ENCODE measurements at places on chromosomes 6 and 20.
A peak's percentile ranks its signal among the peaks of the same experiment; 100 is the strongest.

GRCh38 chr20:57768519-57768918 is 58.7 kb upstream of the PMEPA1 start:
- no peak for DNase-seq

DNA sequence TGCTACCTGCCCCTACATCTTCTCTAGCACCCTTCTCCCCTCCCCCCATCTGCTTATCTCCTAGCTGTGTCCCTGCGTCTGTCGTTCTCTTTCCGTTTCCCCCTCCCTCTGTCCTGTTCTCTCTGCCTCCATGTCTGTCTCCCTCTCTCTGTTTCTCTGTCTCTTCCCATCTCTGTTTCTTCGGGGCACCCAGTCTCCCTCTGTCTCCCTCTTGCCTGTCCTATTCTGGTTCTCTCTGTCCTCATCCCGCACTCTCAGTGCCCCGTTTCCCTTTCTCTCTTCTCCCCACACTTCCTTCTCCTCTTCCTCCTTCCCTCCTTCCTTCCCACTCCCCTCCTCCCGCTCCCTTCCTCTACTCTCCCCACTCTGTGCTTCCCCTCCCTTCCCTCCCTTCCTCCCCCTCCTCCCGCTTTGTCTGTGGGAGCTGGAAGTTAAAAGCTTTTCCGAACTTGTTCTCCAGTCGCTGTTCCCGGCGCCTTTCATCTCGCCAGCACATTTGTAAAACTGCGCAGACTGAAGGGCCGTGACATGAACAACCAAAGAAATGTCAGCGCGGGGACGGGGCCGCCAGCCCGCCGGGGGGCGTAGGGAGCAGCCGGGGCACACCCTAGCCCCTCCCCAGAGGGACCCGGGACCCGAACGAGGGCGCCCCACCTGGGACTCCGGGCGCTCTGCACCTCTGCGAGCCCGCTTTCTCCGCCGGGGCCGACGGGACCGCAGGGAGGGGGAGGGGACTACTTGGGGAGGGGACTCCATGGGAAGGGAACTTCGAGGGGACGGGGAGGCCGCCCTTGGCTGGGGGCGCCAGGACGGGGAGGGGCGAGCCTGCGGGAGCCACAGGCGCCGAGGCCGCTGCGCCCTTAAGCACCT is 4.0 kb upstream of the CDH22 start:
- DNase-seq: no peak

DNA sequence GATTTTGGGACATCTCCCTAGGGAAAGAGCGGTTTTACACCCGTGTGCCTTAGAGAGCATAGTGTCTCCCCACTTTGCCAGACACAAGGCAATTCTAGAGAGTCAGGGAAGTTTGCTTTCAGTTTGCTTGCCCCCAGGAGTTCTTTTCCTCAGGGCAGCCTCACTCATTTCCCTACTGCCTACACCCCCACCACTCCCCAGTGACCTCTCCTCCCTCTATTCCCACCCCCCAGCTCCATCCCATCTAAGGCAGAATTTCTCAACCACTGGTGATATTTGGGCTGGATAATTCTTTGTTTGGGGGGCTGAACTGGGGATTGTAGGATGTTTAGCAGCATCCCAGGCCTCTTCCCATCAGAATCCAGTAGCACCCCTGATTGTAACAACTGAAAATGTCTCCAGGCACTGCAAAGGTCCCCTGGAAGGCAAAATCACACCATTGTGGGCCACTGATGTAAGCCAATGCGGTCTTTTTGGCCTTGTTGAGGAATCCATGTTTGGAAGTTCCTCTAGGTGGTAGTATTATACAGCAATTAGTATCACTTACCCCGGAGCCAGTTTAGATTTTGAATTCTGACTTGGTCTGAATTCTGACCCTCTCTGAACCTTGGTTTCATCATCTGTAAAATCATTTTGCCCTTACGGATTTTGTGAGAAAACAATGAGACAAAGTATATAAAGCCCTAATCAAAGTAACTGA is 1.3 kb downstream of the EPPIN start:
- DNase-seq: no peak

- DNase-seq: no peak
These were observed 33.1 kb upstream of the IRF4 start for GRCh38 chr6:358432-358831.

DNA sequence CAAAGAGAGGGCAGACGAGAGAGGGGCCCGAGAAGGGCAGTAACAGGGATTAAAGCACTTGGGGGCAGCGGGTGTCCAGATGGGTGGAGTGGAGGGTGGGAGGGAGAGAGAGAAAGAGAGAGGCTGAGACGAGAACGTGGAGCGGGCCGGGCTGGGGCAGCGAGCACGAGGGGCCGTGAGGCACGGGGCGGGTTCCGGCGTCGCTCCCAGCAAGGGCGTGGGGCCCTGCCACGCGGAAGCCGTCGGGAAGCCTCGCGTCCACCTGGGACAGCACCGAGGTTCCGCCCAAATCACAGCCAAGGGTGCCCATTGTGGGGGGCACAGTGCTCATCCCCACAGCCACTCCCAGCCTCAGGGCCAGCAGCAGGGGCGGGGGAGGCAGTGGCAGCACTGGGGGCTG is 49.8 kb downstream of the KCNQ2 start:
- DNase-seq: no peak

DNA sequence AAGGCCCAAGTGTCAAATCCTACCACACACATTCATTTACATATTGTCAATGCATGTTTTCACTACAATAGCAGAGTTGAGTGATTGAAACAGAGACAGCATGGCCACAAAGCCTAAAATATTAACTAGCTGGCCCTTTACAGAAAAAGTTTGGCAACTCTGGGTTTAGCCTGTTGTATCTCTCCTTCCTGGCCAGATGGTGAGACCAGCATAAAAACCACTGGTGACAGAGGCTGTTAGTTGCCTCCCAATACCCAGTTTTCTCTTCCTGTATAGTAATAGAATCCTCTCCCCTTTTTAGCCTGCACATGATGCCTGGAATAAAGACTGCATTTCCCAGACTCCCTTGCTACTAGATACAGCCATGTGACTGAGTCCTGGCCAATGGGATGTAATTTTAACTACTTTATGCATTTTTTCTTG is 100.0 kb upstream of the TAB2 start:
- no peak for DNase-seq

DNA sequence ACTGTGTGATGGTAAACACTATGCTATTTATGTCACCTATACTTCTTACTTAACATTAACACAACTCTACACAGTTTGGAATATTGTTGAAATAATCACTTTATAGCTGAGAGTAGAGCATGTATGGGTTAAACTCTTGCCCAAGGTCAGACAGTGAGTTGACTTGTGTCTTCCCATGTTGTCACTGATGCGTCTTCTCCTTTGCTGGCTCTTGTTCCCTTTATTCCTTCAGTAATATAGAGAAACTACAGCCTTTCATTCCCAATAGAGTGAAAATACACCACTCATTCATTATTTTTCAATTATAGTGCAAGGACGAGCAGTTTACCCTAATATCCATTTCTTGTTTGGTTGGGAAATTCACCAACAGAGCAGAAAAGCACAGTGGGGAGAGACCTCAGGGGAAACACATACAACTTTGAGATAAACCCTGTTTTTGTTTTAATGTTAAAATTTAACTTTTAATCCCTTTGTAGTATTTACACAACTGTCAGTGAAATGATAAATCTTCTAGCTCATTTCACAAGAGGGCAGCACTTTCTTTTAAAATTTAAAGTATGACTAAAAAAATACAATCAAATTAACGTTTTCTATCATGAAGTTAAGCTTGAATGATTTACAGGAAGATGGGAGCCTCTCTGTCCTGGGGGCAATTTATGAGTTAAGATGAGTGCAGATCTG is 363.0 kb downstream of the UTRN start:
- no peak for DNase-seq

DNA sequence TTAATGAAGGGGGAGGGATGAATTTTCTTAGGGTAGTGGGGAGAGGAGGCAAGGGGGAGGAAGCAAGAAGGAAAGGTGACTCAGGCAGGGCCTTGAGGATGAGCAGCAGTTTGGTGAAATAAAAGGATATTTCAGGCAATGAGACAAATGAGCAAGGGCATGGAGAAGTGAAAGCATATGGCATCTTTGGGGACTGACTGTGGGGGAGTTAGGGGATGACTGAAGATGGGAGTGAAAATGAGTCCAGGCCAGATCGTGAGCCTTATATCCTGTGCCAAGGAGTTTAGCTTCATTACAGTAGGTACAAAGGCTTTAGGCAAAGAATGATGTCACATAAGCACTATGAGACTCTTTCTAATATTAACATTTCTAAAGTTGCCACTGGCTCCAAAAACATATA is 51.9 kb downstream of the ILRUN start:
- no peak for DNase-seq

DNA sequence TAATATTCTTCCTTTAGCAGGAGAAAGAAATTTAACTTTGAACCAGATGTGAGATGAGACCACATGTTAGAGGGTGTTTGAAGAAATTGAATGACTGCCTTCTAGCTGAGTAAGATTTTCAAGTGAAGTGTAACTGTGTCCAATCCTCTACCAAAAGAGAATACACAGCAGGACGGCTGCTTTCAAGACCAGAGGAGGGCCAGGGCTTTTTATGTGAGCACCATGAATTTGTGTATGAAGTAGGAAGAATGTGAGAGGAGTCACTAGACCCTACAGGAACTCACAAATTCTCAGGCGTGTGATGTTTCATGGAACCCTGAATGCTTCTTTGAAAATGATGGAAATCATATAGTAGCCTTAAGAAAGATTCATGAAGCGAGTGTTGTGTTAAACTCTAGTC is 56.8 kb upstream of the SPACA1 start:
- no peak for DNase-seq

DNA sequence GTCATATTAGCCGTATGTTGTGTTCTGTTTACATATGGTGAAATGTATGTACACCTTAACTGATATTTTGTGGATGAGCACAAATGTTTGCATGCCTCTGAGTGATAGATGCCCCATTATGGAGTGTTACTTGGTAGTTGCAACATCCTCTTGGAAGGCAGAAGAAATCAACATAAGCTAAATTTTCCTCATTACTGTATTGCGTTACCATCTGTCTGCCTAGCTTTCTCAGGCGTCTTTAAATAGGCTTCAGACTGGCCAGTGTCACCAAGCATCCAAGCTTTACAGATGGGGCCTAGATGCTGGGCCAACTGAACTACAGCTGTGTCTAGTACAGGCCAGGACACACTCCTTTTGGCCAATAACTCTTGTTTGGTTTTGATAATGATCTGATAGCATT is 250.6 kb downstream of the SAMD5 start:
- no peak for DNase-seq

DNA sequence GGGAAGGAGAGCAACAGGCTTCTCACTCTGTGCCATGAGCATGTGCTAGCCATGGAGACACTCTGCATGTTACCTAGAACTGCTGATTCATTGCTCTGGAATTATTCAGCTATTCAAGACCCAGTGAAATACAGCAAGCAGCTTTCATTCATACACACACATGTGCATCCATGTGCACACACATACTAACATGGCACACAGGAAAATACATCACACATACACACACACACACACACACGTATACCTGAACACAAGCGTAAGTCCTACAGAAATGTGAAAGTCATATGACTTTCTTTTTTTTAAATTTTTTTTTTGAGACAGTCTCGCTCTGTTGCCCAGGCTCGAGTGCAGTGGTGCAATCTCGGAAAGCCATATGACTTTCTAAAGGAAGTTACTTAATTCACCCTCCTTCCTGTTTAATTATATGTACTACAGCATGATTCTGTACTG is 108.2 kb upstream of the NFATC2 start:
- no peak for DNase-seq

GRCh38 chr6:150887978-150888563 is 22.6 kb downstream of the MTHFD1L start:
- DNase-seq: no peak

GRCh38 chr6:151609146-151609902 is 115.5 kb downstream of the CCDC170 start:
- no peak for DNase-seq

DNA sequence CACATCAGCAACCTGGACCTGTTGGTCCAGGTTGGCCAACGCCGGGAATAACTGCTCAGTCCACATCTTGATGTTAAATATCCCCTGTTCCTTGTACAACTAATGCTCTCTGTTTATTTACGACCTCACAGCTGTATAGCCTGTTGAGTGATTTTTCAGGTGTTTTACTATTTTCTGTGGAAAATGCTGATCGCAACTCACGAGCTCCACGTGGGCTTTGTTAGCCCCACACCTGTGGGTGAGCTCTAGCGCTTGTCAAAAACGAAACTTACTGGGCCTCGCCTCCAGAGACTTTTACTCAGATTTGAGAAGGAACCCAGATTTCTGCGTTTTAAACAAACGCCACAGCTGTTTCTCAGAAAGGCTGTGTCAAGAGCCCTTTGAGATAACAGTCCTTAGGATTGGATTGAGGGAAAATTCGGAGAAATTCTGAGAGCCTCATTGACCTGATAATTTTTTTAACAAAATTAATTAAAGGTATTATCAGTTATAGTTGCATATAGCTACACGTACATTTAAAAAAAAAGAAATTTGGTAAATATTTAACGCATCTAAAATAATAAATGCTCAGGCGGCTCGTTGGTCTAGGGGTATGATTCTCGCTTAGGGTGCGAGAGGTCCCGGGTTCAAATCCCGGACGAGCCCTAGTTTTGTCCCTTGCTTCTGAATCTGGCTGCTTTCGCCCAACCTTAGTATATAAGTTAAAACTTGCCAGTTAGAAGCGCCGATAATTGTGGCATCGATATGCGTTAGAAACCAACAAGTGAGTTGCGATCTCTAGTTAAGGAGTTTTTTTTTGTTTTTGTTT is 16.7 kb downstream of the HMGN4 start:
- DNase-seq: peak; percentile 64

- DNase-seq: no peak
These were observed 21.2 kb upstream of the MAPK13 start for GRCh38 chr6:36109092-36109491.

DNA sequence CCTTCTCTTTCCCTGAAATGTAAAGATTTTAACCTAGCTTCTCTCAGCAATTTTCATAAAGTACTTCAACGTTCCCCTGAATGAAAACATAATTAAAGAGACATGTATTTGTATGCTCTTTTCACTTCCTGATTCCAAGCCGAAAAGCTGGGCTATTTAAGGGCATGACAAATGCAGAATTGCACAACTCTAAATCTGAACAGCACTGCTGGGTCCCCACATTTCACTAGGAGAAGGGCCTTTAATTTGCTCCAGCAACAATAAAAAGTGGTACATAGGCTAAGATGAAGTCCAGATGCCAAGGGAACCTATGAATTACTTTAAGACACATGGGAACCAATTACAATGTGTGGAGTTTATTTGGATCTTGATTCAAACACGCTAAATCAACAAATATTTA is 42.0 kb downstream of the IRAK1BP1 start:
- DNase-seq: no peak

DNA sequence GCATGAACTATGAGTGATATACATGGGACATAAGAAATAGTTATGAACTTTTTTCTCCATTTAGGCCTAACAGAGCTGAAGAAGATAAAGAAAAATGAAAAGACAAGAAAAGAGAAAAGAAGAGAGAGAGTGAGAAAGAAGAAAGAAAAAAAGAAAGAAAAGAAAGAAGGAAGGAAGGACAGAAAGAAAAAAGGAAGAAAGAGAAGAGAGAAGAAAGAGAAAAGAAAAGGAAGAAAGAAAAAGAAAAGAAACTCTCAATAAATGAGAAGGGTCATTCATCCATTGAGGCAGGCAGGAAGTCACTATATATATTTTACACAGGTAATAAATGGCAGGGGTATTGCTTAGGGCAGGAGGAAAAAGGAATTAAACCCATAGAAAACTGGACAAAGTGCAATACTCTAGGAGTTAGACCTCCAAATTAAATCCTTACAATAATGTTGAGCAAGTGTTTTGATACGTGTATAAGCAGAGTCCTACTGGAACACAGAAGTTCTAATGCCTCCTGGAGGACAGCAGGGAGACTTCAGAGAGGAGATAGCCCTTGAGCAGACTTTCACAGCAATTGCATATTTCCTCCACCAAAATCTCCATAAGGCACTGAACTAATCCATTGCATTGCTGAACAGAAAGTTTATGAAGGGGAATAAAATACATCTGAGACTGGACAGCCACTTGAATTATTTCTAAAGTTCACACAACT is 86.4 kb upstream of the TENT5A start:
- no peak for DNase-seq
